GOT3 (cell line): ENCODE measurements at places on chromosomes 16 and 17.

GRCh38 chr16:66026211-66026610 lies 340.3 kb upstream of the CDH5 start:
- DNase-seq: no peak

DNA sequence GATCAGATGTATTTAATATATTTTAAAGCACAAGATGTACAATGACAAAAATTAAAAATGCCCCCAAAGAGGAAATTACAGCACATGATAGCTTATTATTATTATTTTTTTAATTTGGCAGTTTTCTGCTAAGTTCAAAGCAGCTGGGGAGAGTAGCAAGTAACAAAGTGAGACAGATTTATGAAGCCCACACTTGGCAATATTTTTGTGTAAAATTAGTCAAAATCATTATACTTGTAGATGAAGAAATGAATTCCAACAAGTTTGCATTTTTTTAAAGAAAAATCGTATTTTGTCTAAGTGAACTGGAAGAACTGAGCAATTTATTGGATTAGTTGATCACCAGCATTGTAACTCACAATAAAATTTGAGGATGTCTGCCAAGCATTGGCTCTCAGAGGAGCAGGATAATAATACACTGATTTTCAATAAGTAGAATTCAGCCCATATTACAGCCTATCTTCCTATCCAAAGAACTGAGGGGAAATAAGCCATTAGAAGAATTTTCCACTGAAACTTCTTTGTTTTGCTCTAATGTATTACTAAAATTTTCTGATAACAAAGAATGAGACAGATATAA lies 215.6 kb downstream of the MAP2K6 start:
- no peak for DNase-seq

GRCh38 chr16:15690296-15690695 lies 40.3 kb downstream of the NDE1 start:
- no peak for DNase-seq

GRCh38 chr17:56203430-56203829 lies 50.2 kb downstream of the ANKFN1 start:
- no peak for DNase-seq

- DNase-seq: no peak
Observed at GRCh38 chr17:66633317-66633965, 201.5 kb upstream of the CACNG5 start.

DNA sequence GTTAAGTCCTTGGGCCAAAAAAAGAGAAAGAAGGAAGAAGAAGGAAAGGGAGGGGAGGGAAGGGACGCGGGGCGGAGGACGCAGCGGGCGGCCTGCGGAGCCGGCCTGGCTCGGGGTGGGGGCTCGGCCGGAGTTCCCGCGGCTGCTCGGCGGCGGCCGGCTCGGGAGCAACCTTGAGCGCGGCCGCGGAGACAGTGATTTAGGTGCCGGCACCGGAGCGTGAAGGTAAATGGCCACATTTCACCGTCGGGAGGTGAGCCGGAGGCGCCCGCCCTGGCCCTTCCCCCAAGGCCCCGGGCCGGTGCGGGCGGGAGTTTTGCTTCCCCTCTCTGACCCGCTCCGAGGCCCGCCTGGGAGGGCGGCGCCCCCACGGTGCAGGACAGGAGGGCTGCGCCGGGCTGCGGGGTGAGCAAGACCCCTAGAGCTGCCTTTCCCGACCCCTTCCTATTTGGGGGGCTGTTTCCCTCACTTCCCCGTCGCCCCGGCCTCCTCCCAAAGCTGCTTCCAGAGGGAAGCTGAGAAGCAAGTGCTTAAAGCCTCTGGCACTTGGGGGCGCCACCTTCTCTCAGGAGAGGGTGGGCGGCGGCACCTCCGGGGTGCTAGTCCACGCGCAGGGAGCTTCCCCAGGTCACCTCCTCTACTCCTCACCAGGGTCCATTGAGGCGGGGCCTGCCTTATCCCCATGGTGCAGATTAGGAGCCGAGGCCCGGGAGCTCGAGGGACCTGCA lies 56.5 kb downstream of the MRM1 start:
- no peak for DNase-seq

DNA sequence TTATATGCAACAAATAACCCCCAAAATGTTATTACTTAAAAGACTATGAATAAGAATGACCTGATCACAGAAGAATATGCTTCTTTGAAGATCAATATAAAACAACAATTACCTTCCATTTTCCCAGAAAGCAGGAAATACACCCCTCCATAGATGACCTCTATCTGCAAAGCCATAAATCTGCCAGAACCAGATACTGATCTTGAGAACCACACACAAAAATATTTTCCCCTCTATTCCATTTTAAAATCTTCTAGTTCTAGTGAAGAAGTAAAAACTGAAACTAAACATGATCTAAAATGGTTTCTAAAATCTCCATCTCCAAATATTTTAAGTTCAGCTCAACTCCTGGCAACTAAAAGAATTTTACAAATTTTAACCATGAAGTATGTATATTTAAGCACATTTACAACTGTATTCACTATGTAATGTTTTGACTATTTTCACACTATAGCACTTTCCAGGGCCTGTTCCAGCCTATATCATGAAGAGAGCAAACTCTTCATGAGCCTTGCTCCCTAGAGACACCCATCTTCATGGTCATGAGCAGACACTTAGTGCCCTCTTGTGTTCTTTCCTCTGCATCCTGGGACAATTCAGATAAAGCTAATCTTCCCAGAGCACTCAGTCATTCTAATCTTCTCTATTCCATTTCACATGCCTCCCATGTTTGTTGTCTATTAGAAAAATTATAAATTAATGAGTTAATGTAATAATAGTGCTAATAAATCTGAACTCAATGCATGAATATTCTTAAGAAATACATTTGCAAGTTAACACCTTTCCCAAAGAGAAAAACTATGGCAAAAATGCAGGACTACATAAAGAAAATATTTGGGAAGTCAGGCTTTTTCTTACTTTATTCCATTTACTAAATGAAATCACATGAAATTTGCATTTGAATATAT lies 87.0 kb downstream of the HELZ start:
- no peak for DNase-seq

DNA sequence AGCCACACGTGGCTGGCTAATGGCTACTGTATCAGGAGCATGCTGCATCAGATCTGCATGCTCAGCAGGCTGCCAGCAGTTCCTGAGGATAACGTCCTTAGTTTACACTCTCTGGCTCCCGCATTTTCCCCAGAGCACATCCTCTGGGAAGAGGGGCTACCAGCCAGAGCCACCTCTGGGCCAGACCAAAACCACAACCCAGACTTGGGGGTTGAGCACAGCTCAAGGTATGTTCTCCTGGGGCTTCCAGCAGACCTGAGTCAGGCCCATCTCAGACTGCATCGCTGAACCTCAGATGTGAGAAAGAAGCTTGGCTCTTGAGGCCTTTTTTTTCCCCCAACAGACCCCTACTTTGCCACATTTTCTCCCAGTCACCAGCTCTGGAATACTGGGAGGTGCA lies 23.7 kb upstream of the WSCD1 start:
- no peak for DNase-seq

GRCh38 chr17:27741361-27741861 lies 58.9 kb downstream of the NOS2 start:
- DNase-seq: no peak

GRCh38 chr16:17346621-17347569 lies 123.9 kb downstream of the XYLT1 start:
- no peak for DNase-seq

GRCh38 chr17:59845595-59846393 lies 46.9 kb downstream of the TUBD1 start:
- DNase-seq: no peak

GRCh38 chr16:10978124-10978523 lies 33.8 kb downstream of the CLEC16A start:
- no peak for DNase-seq

GRCh38 chr17:72477491-72477890 lies 356.7 kb downstream of the SOX9 start:
- no peak for DNase-seq

- no peak for DNase-seq
Observed at GRCh38 chr16:14371778-14372431, 258.2 kb downstream of the PARN start.

DNA sequence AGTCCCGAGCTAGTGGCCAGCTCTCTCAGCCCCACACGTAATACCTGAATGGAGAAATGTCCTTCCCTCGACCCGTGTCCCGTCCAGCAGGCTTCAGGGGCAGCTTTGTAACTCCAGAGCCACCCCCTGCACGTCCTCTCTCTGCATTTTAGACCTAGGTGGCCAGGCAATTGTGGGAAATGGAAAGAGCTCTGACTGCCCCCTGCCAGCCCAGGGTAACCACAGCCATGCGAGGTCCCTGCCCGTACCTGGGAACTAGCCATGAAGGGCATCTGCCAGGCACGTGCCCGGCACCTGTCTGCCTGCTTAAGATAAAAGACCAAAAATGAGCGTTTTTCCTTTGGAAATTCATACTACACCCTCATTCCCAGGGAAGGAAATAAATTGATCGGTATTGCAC lies 9.2 kb downstream of the MAPK8IP3 start:
- no peak for DNase-seq

GRCh38 chr17:58680038-58680369 lies 11.8 kb downstream of the TEX14 start:
- no peak for DNase-seq

- no peak for DNase-seq
Observed at GRCh38 chr16:57621521-57622271, 6.7 kb upstream of the ADGRG1 start.

- DNase-seq: no peak
Observed at GRCh38 chr16:19883966-19884485, 622 bp downstream of the GPRC5B start.
